Adrenal gland (tissue), 19 donors: ENCODE measurements at places on chromosomes 3 and 15. TPM values are rescaled to one million over a fixed set of nuclear protein-coding genes. Genes with fewer than 3 reads are reported as not detected.

Gene KCTD6
- 15.4 TPM for polyA plus RNA-seq

GRCh38 chr15:101063891-101064794 lies 145.0 kb downstream of the LRRK1 start:
- DNase-seq: no peak

Gene AP3B2
- 18.2 TPM for polyA plus RNA-seq

- no peak for DNase-seq
Observed at GRCh38 chr3:87987952-87988351, 70.9 kb downstream of the CGGBP1 start.

GRCh38 chr15:40550341-40551037 lies 14.4 kb downstream of the CCDC32 start:
- no peak for DNase-seq

GRCh38 chr3:49880581-49881315 lies 11.0 kb upstream of the CAMKV start:
- no peak for DNase-seq

- no peak for DNase-seq
Observed at GRCh38 chr3:36942638-36943248, 2.1 kb downstream of the TRANK1 start.

Gene NR1I2
- 0.32 TPM for polyA plus RNA-seq

GRCh38 chr15:85615930-85616329 lies 178.8 kb downstream of the KLHL25 start:
- DNase-seq: no peak

- DNase-seq: peak; percentile 75
Observed at GRCh38 chr3:46700772-46701171, 420 bp upstream of the TMIE start.

DNA sequence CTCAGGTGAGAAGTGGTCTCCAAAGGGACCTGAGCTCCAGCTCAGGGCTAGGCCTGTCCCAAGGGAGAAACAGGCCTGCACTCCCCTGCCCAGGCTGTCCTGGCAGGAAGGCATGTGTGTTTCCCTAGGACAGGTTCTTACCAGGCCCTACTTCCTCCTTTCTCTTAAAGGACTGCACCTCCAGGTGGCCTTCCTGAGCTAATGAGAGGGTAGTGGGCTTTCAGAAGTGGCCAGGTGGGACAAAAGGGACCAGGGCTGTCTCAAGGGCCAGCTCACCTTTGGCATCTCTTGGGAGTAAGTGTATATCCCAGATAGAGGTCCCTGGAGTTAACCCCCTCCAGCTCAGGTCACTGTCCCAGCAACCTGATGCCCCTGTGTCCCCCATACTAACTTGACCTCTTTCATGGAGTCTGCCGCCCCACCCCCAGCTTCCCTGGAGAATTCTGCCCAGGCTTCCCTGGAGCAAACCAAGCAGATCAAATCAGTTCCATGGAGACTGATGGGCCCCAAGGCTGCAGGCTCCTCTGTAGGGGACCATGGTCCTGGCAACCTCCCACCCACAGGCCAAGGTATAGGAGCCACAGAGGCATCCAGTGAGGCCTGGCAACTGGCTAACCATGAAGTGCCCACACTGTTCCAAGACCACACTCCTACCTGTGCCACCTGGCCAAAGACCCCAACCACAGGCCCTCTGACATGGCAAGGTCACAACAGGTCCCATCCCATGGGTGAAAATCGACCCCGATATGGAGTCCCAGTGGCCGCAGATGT lies 67.6 kb downstream of the ZNF445 start:
- no peak for DNase-seq

Gene KBTBD12
- 0.57 TPM for polyA plus RNA-seq

- DNase-seq: no peak
Observed at GRCh38 chr15:99508852-99509251, 56.9 kb upstream of the MEF2A start.

DNA sequence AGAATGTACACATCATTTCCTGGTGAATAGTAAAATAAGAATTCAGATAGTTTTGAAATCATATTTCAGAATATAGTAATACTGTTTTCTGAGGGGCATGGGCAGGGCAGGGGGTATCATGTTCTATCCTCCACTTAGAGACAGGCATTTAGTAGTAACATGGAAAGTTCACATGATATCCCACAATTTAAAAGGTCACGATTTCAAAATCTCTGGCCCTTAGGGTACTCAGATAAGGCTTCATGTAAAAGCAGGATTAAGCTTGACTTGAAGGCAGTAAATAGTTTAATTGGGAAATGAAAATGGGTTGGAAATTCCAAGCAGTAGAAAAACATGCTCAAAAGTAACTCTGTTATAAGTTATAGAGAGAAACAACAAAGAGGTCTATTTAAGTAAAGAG lies 353.2 kb upstream of the AGTR1 start:
- DNase-seq: no peak

DNA sequence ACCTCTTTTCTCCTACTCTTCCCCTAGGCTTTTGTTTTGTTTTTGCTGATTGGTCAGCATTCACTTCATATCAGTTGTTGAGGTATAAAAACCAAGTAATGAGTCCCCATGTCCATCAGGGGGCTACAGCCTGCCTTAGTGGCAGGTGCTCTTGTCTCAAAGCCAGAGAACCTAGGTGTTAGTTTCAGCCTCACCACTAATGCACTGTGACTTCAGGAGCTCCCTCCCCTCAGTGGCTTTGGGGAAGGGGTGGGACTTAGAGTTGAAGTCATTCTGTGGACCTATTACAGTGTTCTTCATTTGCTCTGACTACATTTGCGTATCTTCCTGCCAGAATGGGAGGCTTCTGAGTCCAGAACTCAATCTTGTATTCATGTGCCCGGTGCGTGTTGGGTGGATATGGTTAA lies 41.6 kb downstream of the NR2C2 start:
- no peak for DNase-seq

Gene GPR176
- polyA plus RNA-seq: 9.8 TPM

DNA sequence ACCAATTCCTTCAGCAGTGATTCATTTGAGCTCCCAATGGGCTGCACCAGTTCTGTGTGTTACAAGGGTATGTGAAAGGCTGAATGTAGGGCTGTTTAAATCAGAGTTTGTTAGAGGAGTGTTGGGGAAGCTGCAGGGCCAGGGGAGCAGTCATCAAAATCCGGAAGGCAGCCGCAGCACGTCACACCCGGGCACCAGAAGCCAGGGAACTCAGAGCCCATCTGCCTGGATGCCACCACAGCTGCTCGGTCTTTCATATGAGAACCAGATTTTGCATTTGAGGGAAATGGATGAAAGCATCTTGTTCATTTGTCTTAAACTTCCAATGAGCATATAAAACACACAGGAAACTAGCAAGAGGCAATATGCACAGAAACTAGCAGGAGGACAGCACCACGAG lies 24.2 kb upstream of the NEO1 start:
- no peak for DNase-seq

- DNase-seq: peak; percentile 73
Observed at GRCh38 chr3:15324379-15324808, 8.0 kb downstream of the SH3BP5 start.

Gene SLC2A2
- not detected for polyA plus RNA-seq

- no peak for DNase-seq
Observed at GRCh38 chr15:71627604-71628003, 182.8 kb upstream of the NR2E3 start.

- DNase-seq: peak; percentile 76
Observed at GRCh38 chr3:51099794-51100535, 285.1 kb upstream of the MANF start.

DNA sequence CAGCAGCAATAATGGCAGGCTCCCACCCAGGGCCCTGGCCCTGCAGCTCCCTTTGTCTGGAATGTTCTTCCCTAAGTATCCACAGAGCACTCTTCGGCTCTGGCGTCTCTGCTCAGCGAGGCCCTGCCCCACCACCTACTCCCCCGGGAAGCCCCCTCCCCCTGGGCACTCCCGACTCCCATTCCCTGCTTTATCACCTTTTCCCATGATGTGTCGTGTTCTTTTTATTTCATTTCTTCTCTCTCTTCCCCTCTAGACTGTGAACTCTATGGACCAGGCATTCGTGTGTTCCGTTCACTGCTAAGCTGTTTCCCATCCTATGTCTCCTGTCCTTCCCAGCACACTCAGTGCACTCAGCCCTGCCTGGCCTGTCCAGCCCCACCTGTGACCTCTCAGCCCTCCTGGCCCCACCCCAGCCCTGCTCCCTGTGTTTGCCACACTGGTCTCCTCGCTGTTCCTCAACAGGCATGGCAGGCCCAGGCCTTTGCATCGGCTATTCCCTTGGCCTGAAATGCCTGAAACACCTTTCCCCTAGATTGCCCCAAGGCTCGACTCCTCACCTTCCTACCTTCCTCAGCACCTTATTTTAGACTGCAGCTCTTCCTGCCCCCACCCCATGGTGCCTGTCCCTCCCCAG lies 107.4 kb downstream of the TPRA1 start:
- peak; percentile 2 for DNase-seq

Gene TM4SF18
- 2.4 TPM for polyA plus RNA-seq

Gene KCNH8
- 3.8 TPM for polyA plus RNA-seq

DNA sequence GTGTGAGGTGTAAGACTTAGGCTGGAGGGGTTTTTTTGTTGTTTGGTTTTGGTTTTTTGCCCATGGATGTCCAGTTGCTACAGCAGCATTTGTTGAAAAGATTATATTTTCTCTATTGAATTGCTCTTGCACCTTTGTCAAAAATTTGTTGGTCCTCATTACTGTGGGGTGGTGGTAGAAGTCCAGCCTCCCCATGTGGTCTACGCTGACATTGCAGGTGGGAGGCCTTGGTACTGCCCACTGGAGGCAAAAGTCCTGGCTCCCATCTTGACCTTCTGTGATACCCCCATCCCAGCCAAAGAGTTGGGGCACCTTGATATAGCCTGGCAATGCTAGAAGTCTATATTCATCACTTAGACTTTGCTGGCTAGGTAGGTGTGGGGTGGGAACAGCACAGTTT lies 5.4 kb upstream of the RAB6B start:
- no peak for DNase-seq

- no peak for DNase-seq
Observed at GRCh38 chr15:48569591-48570302, 75.8 kb downstream of the FBN1 start.

GRCh38 chr3:183827809-183828537 lies 2.6 kb upstream of the MAP6D1 start:
- DNase-seq: peak; percentile 31

- no peak for DNase-seq
Observed at GRCh38 chr15:101426761-101427333, 62.7 kb downstream of the PCSK6 start.

GRCh38 chr3:13457593-13457992 lies 22.5 kb upstream of the HDAC11 start:
- DNase-seq: no peak

Gene SPESP1
- 5.2 TPM for polyA plus RNA-seq
